Fibroblast of skin of left biceps (primary cell): ENCODE measurements at places on chromosomes 13 and 19.

- DNase-seq: no peak
These were observed 17.1 kb downstream of the CARM1 start for GRCh38 chr19:10888421-10888866.

DNA sequence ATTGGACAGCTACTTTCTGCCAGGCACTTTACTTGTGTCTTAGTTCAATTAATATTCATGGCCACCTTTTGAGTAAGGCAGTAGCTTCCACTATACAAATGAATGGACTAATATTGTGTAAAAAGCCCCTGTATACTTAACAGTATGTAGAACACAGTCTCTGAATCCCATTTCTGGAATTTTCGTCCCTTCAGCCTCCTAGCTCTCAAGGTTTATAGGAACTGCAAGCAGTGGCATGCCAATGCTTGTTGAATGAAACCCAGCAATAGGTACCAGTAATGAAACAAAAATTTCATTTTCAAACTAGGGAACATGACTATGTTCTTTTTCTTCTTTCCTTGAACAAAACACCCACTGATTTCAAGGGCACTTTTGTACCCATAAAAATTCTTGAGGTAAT, 361.6 kb downstream of the TDRD3 start:
- no peak for DNase-seq

DNA sequence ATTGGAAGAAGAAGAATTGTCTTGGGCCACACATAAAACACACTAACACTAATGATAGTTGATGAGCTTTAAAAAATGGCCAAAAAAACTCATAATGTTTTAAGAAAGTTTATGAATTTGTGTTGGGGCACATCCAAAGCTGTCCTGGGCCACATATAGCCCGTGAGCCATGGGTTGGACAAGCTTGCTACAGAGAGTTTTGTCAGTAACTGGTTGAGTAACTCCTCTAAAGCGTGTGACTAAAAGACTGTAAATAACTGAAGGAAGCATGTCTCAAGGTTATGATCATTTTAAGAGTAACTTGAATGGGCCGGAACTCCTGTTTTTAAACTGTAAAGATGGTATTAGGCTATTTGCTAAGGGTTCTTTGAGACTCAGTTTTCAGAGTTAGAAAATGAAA, 118.0 kb downstream of the KL start:
- DNase-seq: no peak

GRCh38 chr19:49469828-49470614, 4.0 kb upstream of the FLT3LG start:
- DNase-seq: no peak

GRCh38 chr13:112934078-112934477, 34.9 kb upstream of the MCF2L start:
- no peak for DNase-seq

DNA sequence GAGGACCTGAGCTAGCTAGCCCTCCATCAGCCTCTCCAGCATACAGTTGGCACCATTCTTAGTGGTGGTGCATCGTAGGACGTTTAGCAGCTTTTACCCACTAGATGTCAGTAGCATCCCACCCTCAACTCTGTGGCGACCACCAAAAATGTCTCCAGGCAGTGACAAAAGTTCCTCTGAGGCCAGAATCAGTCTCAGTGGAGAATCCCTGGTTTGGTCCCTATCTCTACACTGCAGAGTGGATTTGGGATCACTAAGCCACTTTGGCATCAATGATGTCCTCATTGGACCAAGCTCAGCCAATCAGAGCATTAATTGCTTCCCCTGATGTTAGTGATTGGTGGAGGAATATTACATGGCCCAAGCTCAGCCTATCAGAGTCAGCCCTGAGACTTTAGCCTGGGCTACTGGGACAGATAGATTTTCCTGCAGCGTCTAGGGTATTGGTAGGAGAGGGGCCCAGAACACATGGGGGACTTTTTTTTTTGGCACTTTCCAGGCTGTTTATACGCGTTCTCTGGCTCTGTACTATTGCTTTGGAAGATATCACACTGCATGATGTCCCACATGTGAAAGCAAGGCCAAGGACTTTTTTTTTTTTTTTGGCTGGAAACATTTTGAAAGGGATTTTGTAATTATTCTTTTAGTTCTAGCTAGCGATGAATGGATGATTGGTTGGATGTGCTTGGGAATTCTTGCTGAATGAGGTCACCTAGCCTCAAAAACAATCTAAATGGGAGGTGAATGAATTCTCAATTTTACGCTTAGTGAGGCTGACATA, 7.0 kb downstream of the TMEM221 start:
- DNase-seq: no peak

DNA sequence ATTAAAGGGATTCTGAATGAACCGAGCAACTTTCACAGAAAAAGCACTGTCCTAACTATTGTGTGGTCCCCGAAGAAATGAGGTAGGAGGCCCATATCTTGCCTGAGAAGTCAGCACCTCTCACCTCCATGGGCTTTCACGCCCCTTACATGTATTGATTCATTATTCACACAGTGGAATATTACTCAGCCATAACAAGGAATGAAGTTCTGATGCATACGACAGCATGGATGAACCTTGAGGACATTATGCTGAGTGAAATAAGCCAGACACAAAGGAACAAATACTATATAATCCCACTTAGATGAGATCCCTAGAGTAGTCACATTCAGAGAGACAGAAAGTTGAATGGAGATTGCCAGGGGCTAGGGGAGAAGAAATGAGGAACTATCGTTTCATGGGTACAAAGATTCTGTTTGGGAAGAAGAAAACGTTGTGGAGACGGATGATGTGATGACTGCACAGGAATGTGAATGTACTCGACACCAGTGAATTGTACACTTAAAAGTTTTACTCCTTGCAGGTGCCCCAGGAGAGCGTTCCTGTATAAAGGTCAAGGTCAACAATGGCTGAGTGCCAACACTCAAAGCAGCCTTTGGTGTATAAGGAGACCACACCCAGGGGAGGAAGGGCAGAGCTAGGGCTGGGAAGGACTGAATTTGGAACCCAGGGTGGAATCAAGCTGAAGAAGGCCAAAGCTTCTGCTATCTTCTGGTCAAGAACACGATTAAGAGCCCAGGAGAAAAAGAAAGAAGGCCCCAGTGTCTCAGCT, 22.5 kb downstream of the ZIC5 start:
- DNase-seq: no peak

DNA sequence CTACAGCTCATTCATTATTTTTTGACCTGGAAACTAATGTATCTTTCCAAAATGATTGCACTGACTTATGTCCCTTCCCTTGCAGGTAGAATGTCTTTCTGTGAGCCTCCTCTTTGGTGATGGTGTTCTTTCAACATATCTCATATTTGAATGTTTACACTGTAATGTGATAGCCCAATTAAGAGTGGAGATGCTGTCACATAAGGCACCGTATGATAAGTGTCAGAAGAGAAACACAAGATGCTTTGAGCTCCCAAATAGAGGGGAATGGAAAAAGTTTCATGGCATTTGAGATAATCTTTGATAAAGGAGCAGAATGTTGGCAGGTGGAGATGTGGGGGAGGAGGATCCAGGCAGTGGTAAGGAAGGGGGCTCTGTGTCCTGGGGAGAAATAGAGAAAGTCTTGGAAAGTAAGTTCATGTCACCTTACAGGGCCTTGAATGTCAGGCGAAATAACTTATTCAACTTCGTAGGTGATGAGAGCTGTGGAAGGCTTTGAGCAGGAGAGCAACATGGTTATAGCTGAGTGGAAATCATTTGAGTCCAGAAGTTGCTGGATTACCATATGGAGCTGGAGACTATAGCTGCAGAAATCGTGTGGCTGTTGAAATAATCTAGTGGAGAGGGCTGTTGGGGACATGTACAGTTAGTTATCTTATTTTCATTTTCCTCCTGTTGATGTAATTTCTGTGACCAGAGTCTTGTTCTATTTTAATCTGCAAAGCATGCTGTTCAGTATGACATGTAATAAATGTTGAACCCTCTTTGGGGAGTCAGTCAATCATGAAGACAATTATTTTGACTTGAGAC, 10.3 kb upstream of the RNF113B start:
- no peak for DNase-seq

- DNase-seq: no peak
These were observed 39.4 kb upstream of the DACH1 start for GRCh38 chr13:71906448-71906847.

DNA sequence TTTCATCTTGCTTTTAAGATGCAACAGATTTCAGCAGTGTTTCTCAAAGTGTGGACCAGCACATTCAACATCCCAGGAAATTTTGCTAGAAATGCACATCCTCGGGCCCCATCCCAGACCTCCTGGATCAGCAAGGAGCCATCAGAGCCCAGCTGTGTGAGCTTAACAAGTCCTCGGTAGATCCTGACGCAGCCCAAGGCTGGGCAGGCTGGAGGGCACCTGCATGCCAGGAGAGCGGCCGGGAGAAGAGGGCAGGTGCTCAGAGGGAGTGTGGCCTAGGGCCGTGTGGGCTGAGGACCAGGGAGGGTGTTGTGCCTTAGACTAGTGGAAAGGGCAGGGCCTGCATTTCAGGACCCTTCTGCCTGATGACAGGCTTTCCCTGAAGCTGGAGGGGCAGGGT, 2.2 kb upstream of the MCF2L start:
- no peak for DNase-seq

- no peak for DNase-seq
These were observed 38.3 kb downstream of the PEX11G start for GRCh38 chr19:7450243-7451223.

DNA sequence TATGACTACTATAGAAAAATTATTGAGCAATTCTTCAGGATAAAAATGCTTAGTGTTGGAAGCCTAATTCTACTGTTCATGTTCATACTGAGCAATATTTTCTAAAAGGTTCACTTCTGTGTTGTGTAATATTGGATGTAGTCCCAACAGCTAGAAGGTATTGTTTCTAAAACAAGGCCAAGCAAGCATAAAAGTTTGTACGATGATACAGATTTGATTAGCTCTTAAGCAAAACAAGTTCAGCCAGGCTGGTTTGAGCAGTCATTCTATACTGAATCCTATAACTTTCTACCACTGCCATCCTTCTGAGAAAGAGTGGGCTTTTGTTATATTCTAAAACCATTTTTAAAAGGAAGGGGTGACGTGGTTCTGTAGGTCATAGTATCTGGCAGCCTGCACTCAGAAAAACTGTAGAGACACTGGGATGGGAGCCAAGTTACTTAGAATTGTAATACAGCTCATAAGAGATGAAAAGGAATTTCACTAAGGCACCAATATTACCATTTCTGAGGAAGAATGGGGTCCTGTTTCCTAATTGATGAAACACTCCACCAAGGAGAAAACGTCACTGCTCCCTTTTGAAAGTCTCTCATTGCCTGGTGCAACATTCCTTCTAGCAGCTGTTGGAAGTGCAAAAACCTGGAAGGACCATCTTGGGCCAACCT, 275.0 kb upstream of the DACH1 start:
- DNase-seq: no peak

DNA sequence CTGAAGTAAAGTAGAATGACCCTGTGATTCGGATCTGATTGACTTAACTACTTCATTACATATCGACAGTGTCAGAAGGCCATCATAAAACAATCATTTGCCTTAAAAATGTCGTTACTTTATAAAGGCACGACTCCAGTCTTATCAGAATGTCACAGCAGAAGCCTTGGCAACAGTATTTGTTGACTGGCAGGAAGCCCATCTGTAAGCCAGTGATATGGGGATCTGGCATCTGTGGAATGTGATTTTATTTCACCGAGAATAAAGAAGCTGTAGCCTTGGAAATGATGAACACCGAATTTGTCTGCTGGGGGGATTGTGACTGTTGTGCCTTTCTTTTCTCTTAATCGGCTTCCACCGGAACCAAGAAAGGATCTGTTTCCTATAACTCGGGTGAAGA, 362.5 kb downstream of the TDRD3 start:
- DNase-seq: no peak

DNA sequence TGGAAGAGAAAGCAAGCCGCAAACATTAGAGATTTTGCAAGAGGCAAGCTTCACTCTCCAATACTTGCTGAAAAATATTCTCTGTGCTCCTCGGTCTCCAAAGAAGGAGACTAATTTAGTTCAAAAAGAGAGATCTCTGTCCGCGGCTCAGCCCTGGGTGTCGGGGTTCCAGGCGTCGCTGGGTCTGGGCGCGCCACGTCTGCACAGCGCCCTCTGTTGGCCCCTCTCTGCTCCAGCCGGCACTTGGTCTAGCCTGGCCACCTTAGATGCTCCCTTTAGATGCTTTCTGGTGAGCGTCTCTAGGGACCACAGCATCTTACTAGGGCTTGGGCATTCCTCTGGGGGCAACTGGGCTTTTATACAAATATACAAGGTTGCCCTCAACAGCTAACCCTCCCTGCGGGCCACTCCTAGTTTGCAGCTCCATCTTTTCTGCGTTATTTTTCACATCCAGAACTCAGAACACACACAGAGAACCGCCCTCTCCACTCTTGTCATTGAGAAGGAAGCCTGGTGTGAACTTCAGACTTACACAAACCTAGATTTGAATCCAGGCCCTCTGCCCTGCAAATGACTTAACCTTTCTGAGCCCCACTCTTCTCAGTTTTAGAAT, 78.3 kb downstream of the CYSLTR2 start:
- no peak for DNase-seq

DNA sequence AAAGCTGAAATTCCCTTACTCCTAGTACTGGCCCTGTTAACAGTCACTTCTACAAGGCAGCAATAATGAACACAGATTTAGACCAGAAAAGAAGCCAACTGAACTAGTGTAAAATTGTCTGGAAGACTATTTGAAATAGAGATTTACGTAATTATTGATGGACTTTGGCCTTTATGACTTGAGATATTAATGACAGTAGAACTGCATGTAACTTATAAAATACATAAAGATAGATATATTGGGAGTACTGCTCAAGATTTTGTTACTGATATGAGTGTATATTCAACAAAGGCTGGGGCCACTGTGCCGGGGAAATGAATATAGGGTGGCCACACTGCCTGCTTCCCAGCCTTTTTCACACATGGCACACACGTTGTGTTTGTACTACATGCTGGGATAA, 88.8 kb downstream of the STARD13 start:
- no peak for DNase-seq

- peak; percentile 68 for DNase-seq
These were observed 75.8 kb upstream of the UBAC2 start for GRCh38 chr13:99124794-99125316.

- DNase-seq: no peak
These were observed 89.3 kb upstream of the UQCRFS1 start for GRCh38 chr19:29302002-29302928.

- no peak for DNase-seq
These were observed 156.9 kb downstream of the KCTD15 start for GRCh38 chr19:33953592-33953991.

- DNase-seq: no peak
These were observed 2.7 kb downstream of the MYO9B start for GRCh38 chr19:17078036-17078919.

DNA sequence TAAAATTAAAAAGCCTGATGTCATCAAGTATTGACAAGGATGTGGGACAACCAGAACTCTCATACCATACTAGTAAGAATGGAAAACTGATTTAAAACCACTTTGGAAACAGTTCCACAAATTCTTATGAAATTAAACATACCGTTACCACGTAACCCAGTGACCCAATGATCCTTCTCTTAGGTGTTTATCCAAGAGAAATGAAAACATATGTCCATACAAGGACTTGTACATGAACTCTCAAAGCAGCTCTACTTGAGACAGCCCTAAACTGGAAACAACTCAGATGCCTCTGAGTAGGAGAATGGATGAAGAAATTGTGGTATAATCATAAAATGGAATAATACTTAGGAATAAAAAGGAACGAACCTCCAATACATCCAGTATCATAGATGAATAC, 27.6 kb downstream of the SLC6A16 start:
- peak; percentile 6 for DNase-seq
